Skeletal muscle cell (primary cell): ENCODE measurements at places on chromosomes 11 and 22.

DNA sequence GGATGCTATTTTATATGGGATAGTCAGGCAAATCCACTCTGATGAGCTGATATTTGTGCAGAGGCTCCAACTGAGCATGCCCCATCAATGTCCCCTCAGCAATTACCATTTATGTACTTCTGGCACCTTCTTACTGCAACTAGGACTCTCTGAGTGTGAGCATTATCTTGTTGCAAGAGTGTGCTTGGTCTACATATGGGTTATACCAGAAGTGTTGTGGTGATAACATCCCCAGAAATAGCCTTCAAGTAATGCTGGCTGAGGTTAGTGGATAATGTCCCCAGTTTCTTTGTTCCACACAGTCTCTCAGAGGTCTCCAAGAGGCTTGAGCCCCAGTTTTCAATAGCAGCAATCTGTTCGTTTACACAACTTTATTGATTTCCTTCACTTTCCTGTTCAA, 408.6 kb downstream of the JRKL start:
- no peak for DNase-seq

DNA sequence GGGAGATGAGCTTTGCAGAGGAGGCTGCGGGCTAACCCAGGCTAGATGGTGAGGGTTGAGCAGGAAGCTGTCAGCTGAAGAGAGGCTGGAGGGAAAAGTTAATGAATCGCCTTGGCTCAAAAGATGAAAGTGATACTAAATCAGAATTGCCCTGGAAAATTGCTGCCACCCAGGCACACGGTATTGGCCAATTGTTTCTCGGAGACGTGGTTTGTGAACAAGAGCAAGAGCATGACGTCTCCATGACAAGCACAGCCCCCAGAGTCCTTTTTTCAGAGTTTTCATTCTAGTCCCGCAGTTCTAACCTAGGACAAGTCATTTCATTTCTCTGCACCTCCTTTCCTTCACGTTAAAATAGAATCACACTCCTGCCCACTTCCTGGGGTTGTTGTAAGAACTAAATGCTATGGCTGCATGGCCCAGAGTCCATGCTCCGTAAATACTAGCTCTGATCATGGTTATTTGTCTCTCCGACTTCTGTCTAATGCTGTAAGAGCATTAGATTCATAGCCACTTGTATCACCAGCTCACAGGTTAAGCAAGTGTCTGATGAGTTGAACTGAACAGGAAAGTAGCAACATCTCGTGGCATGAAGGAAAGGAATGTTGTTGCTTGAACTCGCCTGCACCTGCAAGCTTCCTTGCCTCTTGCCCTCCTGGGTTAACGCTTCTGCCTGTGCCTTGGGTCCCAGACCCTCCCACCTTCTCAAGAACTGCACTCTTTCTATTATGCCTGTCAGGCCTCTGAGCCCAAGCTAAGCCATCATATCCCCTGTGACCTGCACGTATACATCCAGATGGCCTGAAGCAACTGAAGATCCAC, 33.8 kb upstream of the NUP50 start:
- no peak for DNase-seq

DNA sequence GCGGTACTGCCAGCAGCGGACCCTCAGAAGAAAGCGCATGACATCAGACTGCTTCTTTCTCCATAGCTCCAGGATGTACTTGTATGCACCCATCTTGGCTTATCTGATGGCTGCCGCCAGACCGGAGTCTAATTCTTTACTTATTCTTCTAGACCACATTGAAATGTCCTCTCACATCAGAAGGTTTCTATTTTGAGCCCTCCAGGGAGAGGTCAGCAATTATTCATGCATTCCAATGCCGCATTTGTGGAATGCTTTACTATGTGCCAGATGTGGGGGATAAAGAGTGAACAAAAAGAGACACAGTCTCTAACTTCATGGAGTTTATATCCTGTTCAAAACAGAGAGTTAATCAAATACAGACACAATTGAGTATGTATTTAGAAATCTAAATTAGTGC, 230.1 kb downstream of the MIAT start:
- peak; percentile 62 for DNase-seq

- no peak for DNase-seq
Measured at GRCh38 chr22:29882716-29883044, 294 bp upstream of the MTMR3 start.

GRCh38 chr11:702462-703461, 3.3 kb upstream of the EPS8L2 start:
- DNase-seq = no peak

- DNase-seq = no peak
Measured at GRCh38 chr11:21105196-21105917, 436.0 kb downstream of the NELL1 start.

GRCh38 chr11:68695531-68695930, 11.2 kb downstream of the GAL start:
- DNase-seq = no peak

DNA sequence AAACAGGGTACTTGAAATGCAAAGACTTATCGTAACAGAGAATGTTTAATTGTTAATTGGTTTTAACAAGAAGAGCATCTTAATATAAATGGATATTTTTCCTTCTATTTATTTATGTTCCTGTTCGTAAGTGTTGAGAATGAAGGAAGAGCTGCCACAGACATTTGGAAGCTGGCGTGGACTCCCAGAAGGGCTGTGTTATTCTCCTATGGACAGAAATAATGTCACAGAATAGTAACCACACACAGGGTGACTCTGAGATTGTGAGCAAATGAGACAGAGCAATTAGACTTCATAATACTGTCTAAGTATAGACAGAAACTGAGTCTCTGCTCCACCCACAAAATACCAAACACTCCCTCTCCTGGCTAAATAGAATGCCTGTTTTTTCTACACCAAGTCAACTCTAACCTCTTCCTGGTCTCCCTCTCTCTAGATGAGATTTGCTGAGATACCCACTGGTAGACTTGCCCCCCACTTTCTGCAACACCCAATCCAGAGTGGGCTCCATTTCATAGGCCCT, 6.1 kb downstream of the APOL3 start:
- no peak for DNase-seq

DNA sequence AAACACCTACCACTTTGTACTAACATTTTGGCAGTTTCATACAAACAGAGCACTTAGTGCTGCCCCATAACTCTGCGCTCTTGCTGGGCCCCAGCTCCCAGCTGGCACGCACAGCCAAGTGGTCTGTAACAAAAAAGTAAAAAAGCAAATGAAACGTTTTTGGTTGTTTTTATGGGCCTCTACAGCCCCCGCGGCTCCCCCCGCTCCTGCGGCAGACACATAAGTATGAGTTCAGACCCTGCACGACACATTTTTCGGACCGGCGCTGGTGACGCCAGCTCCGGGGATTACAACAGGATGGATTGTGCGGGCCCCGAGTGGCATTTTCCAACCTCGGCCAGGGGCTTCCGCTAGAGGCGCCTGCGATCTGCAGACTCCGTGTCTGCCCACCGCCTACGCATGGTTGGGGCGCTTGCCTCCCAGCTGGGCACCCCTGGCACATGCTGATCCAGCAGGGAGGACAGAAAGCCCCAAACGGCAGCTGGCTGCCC, 418.2 kb downstream of the SOX6 start:
- DNase-seq = no peak

DNA sequence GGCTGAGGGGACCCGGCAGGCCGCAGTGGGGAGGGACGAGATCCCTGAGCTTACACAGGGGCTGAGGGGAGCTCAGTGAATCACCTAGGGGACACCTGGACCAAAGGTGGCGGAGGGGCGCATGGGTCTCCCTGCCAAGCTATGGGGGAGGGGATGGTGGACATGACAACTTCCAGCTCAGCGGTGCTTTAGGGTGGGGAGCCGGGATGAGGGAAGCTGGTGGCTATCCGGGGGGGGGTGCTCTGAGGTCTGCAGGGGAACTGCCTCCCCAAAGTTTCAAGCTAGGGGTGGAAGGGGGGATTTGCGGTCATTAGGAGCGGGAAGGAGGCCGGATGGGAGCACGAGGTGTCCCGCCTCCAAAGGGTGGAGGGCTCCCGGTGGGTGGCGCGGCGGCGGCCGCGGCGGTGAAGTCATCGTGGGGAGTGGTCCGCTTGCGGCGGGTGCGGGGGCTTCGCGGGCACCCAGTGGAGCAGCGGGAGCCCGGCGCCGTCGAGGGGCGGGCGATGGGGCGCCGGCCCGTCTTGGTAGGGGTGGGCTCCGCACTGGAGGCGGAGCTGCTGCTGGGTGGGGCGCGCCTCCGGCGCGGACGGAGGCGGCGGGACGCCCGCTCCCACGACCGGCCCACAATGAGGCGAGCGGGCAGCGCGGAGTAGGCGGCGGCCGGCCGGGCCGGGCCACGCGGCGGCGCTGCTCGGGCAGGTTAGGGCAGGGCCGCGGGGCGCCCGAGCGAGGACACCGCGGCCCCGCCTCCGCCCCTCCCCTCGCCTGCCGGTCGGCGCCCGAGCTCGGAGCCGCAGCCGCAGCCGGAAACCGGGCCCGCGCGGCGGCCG, at the start of gene MICALL1:
TSS of gene MICALL1 (plus strand) at position 764 of the 830 bp plus-strand sequence. CDS start 126 bp downstream, outside the sequence.
- DNase-seq = peak; percentile 43

DNA sequence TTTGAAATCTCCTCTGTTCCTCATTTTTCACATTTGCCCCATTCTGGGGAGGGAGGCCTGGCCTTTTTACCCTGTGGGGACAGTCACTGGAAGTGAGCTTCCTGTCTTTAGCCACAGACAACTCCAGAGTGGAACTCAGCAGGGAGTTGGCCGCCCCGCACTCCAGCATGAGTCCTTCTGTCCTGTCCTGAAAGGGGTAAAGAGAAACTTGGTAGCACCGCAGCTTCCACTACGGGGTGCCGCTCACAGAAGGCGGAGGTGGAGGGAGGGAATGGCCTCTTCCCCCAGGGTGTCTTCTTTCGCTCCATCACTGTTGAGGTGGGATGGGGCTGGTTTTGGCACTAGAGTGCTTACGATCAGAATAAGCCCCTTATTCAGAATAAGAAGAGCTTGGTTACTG, 132.2 kb downstream of the ST3GAL4 start:
- DNase-seq = no peak

DNA sequence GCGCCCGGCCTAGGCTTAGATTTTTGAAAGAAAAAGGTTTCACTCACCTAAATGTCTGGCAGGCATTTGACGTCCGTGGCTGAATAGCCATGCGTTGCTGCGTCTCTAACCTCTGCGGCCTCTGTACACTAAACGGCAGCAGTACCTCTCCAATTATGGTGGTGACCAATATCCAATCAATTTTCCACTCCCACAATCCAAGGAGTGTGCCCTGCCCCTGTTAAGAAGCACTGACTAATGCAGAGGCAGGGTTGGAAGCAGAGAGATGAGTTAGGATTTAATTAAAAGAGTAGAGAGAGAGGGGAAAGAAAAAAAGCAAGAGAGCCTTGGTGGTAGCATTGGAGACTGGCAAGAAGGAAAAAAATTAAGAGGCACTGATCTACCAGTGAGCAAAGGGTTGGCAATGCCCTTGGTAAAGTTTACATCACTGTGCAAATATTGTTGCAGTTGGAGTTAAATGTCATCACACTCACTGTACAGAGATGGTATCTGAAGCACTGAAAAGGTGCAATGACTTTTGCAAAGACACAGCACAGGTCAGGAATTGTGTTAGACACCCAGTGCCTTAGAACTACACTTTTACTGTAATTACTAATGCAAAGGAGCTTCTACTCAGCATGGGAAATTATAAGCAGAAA, 526.7 kb downstream of the NTM start:
- no peak for DNase-seq

- DNase-seq = no peak
Measured at GRCh38 chr22:30893434-30894370, 74.9 kb downstream of the MORC2 start.

DNA sequence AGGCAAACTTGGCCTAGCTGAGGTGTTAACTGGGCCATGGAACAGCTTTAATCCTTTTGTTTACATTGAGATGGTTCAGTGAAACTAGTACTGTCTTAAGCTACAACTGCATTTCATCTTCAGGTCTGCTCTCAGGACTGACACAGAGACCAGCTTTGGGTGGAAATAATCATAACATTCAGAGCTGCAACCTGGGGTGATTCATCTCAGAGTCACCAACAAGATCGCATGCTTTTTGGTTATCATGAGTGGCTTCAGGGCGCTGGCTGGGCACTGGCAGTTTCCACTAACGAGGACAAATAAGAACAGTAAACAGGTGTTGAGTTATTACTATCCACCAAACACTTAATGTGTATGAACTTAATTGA, 60.9 kb upstream of the PAX6 start:
- DNase-seq = no peak

- DNase-seq = no peak
Measured at GRCh38 chr11:2947744-2948143, 18.5 kb upstream of the PHLDA2 start.

- DNase-seq = peak; percentile 80
Measured at GRCh38 chr11:130897262-130898182, 18.8 kb downstream of the SNX19 start.

DNA sequence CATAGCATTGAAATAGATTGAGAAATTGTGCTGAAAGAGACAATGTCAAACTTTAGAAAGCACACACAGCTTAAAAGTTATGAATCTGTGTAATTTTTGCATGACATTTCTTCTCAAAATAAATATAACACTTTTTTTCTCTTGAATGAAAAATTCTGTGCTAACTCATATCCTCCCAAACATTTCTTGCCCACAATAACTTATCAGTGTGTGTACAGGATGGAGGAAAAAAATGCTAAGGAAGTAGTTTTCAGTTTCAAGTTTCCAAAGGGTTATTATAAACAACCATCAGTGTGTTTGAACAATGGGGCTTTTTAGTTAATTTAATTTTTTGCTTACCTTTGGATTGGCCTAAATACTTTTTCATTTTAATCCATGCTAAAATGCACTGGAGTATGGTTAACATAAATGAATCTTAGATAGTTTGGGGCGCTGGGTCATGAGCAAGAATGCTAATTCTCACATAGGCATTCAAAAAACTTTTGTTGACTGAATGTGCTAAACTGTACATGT, 82.9 kb upstream of the ARHGAP20 start:
- no peak for DNase-seq

DNA sequence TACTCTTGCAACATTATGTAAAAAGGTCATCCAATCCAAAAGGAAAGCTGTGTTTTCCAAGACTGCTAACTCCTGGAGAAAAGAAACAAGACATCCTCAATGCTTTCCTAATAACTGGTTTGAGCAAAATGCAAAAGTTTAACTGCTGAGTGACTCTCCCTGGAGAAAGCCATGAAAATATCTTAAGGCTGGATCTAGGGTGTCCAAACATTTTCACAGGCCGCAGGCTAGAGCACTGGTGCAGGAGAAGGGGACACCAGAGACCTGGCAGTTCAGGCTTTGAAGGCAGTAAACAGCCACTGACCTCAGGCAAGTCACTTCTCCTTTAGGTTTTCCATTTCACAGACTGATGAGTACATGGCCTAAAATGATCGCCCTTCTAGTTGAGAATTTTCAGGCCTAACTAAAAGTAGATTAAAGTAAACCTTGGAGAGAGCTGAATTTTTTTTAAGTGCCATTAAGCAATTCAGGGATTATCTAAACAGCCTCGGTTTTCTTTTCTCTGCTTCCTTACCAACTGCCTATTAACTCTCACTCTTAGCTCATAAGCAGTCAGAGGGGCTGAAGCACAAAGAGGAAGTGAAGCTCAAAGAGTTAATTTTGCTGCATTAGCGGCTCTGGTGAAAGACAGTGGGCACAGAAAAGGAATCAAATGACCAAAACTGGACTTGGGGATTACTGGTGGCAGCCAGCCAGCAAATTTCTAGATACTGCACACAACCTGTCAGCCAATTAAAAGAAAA, 2.3 kb downstream of the CHKA start:
- no peak for DNase-seq

GRCh38 chr11:115300660-115301428, 203.4 kb downstream of the CADM1 start:
- DNase-seq = no peak

- DNase-seq = no peak
Measured at GRCh38 chr11:13691286-13691899, 22.9 kb downstream of the FAR1 start.
